Stimulated activated CD4-positive, alpha-beta T cell treated with anti-CD3 and anti-CD28 coated beads, Interleukin-15, amount 100 ng/mL, for 1 hour (primary cell): ENCODE measurements at places on chromosomes 6 and 20.

- no peak for DNase-seq
Observed at GRCh38 chr6:33745548-33745947, 1.2 kb downstream of the IP6K3 start.

DNA sequence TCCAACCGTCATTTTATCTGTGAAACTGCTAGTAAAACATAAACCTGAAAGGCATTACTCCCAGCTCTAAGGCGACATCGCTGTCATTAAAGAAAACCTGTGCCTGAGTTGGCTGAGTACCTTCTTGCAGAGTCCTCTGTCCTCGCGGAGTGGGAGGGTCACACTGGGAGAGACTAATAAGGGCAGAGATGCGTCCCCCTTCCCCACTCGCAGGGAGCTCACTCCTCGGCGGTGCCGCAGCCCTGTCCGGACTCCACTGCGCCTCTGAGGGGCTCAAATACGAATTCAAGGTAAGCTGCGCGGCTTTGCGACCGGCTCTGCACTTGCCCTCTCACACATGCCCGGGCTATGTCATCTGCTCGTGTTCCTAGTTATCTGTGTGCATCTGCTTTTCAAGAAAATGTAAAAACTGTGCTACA lies at the start of gene COL19A1:
TSS of gene COL19A1 (plus strand) at position 206 of the 419 bp plus-strand sequence. CDS start 13,012 bp downstream, outside the sequence.
- no peak for DNase-seq

DNA sequence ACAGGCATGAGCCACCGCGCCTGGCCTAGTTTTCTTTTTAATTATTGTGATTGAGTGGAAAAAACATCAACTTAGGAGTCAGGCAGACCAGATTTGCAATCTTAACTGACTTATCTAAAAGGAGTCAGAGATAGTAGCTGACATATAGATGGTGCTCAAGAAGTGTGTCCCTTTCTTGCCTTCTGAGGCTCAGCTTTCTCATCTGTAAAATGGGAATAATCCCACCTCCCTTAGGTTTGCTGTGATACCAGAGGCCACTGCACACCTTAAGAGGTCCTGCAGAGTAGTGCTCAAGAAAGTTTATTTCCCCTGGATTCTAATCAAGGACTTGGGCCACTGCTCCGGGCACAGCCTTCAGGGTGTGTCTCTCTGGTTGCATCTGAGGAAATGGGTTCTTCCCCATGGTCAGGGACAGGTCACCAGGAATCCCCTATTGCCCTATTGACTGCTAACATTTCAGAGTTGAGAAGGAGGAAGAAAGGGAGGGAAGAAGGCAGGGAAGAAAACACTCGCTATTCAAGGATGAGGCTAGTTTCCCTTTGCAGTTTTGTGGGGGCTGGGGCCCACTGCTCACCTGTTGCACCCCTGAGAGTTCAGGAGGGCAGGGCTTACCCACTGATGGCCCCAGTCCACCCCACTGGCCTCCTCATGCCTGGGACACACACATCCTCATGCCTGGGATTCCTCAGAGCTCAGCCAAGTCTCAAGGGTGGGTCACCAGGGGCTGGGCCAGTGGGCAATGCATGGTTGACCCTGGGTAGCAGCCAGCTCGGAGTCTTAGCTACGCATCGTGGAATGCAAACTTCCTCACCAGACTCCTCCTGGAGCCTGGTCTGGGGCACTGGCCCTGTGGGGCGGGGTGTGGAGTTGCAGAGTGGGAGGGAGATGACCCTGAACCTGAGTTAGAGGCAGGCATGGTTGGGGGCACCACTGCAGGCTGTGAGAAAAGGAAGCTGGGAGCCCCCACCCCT lies 21.2 kb downstream of the C6orf132 start:
- no peak for DNase-seq

GRCh38 chr6:148831531-148831930 lies 84.7 kb downstream of the UST start:
- no peak for DNase-seq

DNA sequence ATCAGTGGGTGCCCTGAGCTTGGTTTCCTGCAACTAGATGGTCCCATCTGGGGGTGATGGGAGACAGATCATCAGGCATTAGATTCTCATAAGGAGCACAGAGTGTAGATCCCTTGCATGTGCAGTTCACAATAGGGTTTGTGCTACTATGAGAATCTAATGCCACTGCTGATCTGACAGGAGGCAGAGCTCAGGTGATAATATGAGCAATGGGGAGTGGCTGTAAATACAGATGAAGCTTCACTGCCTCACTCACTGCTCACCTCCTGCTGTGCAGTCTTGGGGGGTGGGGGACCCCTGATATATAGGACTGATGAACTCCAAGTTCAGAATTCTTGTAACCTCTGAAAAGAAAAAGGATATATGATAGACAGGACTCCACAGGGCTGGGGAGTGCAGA lies 108.0 kb downstream of the RIN2 start:
- DNase-seq: no peak

DNA sequence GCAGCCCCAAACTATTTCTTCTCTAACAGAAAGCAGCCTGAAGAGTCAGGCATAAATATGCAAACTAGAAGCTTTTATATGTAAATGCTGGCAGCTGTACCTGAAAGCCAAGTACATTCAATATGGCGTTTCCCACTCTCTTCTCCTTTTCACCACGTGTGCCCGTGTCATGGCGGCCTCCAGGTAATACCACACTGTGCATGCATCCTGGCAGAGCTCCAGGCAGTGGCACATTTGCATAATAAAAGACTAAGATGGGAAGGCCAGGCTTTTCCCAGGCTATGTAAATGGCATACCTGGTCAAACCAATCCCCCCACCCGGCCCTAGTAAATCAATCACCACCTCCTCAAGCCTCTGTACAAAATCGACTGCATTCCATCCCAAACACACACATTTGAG lies 120.6 kb downstream of the MMUT start:
- no peak for DNase-seq

DNA sequence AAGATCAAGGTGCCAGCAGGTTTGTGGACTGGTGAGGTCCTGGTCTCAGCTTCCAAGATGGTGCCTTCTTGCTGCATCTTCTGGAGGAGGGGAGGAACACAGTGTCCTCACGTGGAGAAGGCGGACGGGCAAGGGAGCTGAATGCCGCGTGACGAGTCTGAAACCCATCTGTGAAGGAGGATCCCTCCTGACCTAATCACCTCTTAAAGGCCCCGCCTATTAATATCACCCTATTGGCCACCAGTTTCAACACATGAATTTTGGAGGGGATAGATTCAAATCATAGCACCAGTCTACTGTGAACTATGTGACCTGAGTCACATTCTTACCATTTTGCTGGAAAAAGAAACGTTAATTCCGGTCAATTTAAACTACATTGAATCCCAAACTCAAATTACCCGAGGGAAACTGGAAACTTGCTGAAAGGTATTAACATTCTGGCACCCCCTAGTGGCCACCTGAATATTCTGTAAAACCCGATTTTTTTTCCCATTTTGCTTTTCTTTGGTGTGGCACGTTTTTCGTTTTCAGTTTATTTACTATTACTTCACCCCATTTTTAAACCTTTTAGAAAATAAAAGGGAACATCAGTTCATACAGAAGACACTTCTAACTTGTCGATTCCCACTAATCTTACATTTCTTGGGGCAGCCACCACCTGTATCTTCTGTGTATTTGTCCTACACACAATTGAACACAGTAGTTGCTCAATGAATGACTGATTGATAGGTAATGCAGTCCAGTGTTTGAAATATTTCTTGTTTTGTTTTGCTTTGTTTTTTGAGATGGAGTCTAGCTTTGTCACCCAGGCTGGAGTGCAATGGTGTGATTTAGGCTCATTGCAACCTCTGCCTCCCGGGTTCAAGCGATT lies 17.9 kb upstream of the CCDC170 start:
- DNase-seq: no peak

DNA sequence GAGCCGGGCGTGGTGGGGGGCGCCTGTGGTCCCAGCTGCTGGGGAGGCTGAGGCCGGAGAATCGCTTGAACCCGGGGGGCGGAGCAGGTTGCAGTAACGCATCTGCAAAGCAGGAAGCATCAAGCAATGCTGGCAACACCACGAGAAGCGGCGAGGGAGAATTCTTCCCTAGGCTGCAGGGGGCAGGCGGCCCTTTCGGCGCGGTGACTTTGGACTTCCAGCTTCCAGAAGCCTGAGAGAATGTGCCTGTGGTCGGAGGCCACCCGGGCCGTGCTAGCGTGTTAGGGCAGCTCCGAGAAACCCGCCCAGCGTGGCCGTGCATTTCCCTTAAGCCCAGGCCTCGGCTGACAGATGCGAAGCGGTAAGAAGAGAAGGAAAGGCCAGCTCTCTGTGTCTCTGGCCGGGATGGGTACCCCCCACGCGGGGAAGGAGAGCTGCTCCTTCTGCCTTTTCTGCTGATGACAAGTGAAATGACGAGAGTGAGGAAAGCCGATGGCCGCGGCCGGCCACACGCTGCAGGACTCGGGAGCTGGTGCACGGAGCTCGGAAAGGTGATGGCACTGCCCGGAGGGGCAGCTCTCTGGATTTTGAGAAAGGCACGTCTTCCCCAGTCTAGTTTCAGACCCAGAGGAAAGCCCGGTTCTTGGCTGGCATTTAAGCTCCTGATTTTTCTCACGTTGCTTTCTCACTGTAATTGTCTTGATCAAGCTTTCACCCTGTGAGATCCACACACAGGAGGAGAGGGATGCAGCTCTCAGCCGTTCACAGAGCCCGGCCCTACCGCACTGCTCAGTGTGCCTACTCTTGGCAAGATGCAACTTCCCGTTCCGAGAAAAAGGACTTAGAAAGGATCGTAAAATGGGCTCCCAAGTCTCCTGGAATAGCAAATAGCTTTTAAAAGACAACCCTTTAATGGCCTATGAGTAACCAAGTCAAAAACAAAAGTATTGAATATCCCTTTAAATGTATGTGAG lies 68.3 kb upstream of the EXOC2 start:
- DNase-seq: no peak

- DNase-seq: no peak
Observed at GRCh38 chr6:88238065-88238464, 71.9 kb upstream of the CNR1 start.
